Left lung (tissue), 14 donors: ENCODE measurements at places on chromosomes 12 and 14. TPM values are rescaled to one million over a fixed set of nuclear protein-coding genes. Genes with fewer than 3 reads are reported as not detected.
A peak's percentile ranks its signal among the peaks of the same experiment; 100 is the strongest.

- DNase-seq: no peak
Measured at GRCh38 chr14:50345846-50346422, 33.8 kb downstream of the DMAC2L start.

- DNase-seq: peak; percentile 88
Measured at GRCh38 chr14:63852817-63853731, at the start of gene SYNE2. Gene SYNE2, plus strand, starts transcription at chr14:63853004. Its CDS starts 56,145 bp downstream, at chr14:63909149.

DNA sequence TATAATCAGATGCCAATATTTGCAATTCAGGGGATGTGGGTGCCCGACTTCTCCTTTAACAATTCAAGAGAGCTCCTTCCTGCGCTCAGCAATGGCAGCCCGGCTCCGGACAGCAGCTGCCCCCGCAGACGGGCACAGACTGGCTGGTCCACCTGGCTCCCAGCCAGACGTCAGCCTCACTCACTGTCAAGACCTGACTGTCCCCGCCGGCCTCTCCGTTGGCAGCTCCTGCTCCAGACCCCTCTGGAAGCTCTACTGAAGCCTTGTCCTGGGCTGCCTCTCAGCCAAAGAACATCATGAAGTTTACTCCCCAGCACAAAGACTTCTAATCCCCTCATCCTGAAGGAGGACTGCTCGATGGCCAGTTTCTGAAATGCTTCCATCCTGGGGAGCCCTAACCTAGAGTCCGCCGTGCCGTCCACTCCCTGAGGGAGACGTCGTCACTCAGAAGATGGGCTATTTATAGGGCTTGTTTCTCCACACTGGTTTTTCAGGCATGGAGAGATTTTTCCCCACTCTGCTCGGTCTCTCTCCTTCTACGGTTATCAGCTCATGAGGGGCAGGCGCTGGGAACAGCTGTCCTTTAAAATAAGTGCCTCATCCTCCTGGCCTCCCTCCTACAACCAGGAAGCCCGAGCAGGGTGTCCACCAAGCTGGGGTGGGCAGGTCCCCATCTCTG lies 126.2 kb downstream of the RFLNA start:
- no peak for DNase-seq

DNA sequence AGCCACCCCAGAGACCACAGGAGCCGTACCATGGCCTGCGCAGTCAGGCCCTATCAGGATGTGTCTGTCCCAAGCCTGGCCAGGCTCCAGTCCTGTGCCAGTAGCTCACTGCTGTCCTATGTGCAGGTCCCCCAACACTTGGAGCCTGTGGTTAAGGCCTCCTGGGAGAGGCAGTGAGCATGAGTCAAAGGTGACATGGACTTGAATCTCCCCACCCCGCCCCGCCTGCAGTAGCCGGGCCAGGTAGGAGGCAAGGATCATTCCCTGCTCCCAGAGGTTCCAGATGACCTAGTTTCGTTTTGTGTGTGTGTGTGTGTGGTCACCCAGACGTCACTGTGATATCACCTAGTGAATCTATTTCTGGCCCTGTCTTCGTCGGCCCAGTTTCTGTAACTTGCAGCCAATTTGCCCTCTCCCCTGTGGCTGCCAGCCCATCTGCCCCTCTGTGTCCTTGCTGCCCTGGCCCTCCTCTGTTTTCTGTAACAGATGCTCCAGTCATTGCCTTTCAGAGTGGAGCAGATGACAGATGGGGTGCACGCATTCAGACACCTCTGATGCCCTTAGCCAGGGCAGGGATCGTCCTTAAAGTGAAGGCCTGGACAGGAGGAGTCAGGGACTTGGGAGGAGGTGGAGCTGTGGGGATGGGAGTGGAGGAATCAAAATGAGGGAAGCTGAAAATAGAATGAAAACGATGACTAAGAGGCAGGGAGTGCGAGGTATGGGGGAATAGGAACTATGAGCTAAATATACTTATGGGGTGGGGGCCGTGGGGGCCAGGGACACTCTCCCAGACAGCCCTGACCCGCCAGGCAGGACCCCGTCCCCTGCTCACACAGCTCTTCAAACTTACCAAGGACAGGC lies 37.4 kb downstream of the SLC6A12 start:
- no peak for DNase-seq

The RFX4 gene
- not detected for total RNA-seq

The KRT79 gene
- total RNA-seq: 0.32 TPM

The WSCD2 gene
- total RNA-seq: 0.41 TPM

The LMO3 gene
- total RNA-seq: 228 TPM

The CCDC198 gene
- total RNA-seq: not detected
